ENCODE measurements at places on chromosomes 3 and 15.

DNA sequence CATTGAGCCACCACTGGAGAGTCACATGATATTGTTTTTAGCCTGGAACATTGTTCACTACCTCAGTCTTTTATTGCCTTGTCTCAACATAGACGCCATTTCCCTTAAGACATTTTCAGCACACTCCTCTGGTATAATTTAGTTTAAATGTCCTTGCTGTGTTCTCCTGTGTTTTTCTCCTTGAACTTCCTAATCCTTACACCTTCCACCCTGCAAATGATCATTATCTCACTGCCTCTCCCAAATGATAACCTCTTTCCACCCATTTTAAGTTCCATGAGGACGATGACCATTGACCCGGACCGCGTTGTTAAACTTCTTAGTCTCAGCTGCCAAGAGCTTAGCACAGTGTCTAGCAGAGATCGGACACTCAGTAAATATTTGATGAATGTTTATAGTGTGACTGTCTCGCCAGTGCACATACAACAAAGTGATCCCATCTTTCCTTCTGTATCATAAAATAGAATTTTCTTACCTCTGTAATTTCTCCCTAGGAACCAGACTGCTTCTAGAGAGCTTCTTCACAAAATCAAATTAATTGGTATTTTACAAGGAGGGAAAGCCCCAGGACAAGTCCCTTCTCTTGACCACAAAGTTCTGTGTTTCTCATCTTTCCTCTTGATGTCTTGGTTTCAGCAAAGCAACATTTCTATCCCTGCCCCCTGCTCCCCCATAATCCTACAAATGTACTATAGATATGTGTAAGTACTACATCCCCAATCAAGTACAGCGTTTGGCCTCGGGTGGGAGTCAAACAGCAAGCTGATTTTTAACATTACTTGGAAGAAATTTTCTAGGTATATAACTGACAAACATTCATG is 429.6 kb downstream of the LPP start:
- DNase-seq, result no peak

- no peak for DNase-seq
Observed at GRCh38 chr3:172771672-172772071, 21.1 kb downstream of the ECT2 start.

GRCh38 chr3:142272200-142272891 is 47.0 kb upstream of the GK5 start:
- DNase-seq, result peak; percentile 16

DNA sequence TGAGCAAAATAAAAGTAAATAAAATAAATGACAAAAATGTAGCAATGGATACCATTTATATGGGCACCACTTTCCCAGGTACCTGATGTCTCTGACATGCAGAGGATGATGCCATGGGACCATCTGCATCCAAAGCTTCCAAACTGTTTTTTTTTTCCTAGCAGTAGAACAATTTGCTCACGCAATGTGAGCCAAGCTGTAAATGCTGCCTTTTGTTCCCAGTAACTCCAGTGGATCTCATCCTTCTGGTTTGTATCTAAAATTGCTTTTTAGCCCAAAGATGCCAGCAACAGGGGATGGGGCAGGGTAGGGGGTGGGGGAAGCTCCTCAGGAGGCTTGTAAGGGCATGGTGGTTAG is 32.7 kb downstream of the SLC12A8 start:
- DNase-seq, result no peak

DNA sequence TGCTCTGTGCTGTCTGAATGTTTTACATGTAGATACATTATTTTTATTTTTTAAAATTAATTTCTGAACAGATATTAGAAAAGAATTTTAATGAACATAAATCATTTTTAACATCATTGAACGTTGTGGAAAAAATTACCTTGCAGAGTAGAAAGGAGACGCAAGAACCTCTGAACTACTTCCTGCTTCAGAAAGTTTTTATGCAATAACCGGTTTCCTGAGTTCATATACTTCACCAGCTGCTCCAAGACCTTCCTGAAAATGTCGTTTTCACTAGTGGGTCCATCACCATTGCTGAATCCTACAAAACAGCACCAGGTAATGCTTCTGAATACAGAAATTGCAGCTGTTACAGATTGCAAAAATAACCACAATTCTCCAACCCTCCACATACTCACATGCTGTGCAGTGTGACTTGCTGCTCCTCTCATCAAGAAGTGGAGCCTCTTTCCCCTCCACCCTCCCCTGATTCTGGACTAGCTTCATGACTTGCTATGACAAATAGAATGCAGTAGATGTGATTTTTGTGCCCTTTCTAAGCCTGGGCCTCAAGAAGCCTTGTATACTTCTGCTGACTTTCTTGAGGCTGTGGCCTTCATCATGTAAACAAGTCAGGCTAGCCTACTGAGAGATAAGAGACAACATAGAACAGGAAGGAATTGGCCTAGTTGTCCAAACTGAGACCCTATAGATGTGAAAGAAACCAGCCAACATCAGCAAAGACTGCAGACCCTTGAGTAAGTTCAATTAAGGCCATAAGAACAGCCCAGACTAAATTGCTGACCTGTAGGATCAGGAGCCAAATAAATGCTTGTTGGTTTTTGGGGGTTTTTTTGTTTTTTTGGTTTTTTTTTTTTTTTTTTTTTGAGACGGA is 80.4 kb downstream of the TRANK1 start:
- DNase-seq, result no peak

DNA sequence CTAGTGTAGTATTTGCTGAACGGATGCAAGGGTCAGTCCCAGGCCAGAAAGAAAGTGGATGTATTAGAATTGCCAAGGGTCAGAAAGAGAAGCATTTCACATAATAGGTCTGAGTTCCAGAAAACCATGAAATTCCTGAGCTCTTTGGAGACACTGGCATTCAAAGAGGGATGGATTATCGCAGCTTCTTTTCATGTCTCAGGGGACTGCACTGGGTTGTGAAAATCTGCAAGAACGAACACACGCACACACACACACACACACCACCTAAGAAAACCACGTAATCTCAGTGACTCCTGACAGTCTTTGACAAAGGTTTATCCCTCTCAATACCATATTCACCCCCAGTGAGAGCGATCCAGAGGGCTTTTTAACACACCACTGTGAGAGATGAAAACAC is 57.9 kb downstream of the TIPARP start:
- no peak for DNase-seq

DNA sequence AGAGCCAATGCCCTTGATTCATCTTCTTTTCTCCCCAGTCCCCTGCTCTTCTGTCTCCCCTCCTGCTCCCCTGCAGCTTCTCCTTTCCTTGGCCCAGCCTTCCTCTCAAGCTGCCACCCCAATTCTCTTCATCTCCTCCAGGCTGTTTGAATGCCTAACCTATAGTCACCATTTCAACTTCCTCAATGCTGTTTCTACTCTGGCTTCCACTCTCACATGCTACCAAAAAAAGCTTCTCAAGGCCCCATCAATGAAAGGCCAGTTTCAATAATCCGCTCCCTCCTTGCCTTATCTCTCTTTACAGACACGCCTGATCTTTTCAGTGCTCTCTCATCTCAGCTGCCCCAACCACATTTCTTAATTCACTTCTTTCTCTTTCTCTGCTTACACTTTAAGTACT is 212.2 kb upstream of the GPR149 start:
- no peak for DNase-seq

DNA sequence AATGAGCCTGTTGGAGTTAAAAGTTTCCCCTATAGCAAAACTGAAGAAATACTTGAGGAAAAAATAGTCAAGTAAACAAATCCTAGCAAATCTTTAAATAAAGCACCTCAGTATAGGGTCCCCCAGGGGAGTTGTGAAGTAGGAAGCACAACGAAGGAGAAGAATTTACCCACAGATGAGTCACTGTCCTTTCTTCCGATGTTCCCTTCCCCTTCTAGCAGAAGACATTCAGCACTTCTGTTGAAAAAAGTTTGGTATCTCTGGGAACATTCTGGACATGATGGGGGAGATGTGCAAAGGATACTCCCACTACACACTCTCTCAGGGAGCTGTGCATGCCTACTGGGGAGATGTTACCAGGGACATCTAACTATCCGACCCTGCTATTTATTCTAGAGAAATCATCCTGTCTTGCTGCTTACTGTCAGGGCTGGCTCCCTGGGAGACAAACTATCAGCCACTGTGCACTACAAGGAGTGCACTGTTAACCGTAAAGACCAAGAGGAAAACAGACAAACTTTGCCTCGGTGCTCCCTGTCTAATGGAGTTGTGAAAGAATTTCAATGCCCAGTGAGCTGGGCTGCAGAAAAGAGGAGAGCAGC is 93.8 kb downstream of the RFTN1 start:
- DNase-seq, result peak; percentile 54

DNA sequence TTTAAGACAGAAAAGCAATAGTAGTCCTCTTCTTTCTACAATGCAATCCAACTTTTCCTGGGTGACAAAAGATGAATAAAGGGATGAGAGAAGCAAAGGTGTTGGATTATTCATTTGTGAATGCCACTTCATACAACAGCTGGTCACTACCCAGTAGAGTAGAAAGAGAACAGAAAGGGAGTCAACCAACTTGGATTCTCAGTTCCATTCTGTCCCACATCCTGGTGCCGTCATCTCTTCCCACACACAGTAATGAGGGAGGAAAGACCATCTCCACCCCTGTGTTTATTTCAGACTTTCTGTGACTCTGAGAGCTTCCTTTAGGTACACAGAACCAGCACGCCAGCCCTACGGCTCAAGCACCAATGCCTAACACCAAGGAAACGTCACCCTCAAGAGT is 71.0 kb downstream of the FOXP1 start:
- DNase-seq, result no peak

- no peak for DNase-seq
Observed at GRCh38 chr3:165641569-165642310, 195.5 kb downstream of the BCHE start.

DNA sequence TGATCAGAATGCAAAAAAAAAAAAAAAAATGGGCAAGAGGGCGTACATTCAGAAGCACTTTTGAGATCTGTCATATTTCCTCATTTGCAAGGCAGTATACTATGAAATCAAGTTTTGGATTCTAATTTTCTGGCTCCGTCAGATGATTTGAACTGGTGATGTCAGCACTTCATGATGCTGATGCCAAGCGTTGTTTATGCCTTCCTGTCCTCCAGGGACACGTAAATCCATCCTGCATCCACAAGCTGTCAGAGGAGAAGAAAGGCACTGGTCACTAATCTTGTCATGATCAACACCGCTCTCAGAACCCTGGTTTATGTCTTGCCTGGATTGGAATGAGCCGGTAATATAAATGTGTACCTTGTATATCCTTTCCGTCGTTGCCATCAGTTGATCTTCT is 152.1 kb upstream of the EPHA3 start:
- no peak for DNase-seq

DNA sequence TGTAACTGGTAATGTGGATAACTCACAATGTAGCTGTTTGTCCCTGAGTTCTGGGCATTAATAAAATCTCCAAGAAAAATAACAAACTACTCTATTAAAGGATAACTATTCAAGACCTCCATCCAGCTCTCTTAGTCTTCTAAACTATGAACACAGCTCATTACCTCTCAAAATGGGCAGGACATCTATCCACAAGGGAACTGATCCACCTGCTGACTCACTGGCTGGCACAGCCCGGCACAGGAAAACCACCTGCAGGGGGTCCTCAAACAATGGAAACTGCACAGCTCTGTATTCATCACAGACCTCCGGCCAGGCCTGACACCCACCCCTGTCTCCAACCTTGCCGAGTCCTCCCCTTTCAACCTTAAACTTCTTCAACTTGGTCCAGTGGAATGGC is 255.4 kb downstream of the TJP1 start:
- DNase-seq, result no peak

GRCh38 chr3:56815589-56815988 is 13.8 kb upstream of the ARHGEF3 start:
- no peak for DNase-seq

DNA sequence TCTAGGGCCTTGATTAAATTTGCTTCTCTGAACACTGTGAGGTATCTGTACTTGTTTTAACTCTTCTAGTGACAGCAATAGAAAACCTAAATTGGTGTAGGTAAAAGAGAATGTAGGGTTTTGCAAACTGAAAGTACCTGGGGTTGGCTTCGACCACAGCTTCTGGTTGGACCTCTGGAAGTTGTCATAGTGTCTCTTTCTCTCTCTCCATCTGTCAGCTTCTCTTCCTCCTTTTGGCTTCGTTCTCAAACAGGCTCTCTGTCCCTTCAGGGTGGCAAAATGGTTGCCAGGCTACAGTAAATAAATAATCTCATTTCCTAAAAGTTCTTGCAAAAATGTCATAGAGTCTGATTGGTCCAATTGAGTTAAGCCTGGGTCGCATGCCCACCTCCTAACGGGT is 149.3 kb upstream of the CTDSPL start:
- DNase-seq, result no peak

DNA sequence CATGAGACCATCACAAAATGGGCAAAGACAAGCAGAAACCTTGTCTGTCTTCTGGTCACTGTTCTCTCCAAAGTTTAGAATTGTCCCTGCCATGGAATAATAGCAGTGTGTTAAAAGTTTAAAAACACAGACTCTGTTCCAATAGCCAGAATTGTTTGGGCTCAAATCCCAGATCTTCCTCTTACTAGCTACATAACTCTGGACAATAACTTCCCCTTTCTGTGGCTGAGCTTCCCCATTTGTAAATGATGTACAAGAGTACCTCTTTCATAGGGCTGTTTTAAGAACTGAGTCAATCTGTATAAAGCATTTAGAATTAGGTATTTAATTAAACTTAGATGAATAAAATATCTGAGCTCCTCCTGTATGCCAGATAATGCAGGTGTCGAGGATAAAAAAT is 623.0 kb downstream of the NTRK3 start:
- no peak for DNase-seq

- DNase-seq, result no peak
Observed at GRCh38 chr3:56864090-56864489, 62.3 kb upstream of the ARHGEF3 start.

DNA sequence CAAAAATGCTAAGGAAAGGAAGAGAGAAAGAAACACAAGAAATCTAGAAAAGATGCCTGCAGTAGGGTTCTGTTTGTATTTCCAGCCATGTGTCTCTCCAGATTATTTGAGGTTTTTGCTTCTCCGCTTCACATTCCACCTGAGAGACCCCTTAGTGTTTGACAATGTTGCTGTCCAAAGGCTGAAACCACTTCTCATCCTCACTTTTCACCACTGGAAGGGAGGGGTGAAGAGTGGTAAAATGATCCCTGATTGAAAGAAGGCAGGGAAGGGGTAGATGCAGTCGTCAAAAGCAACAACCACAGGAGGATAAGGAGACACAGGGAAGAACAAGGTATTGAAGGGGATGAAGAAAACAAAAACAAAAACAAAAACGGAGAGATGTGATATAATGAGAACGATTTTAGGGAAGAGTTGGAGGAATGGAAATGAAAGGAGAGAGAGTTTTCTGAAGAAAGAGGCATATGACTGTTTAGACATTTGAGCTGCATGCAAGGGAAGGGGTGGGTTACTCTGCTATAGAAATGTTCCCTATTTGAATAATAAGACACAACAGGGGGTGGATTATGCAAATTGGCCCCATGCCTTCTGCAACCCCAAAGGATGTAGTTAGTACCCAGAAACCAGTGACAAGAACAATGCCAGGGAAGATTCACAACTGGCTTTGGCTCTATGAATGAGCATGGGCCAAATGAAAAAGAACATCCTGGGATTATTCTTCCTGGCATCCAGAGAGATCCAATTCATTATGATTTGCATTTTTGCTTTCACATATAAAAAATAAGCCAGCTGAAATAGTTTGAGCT is 235.9 kb downstream of the GAP43 start:
- no peak for DNase-seq

GRCh38 chr3:9403463-9403862 is 6.0 kb downstream of the SETD5 start:
- DNase-seq, result no peak

Measured in AG10803 (cell line).